Type B pancreatic cell (in vitro differentiated cells): ENCODE measurements at places on chromosomes 13 and 19. TPM values are rescaled to one million over a fixed set of nuclear protein-coding genes. Genes with fewer than 3 reads are reported as not detected.

The KRTDAP gene
- total RNA-seq = 0.80 and 2.0 TPM in 2 replicates

The SHFL gene
- total RNA-seq = 16.8 and 18.9 TPM in 2 replicates

The PCDH9 gene
- total RNA-seq = 12.8 and 20.2 TPM in 2 replicates

GRCh38 chr19:33798681-33799111 lies 2.0 kb downstream of the KCTD15 start:
- DNase-seq = no peak

- DNase-seq = no peak
These were observed 130.1 kb downstream of the ZDHHC20 start for GRCh38 chr13:21328836-21329477.

GRCh38 chr13:106521095-106521799 lies 14.2 kb downstream of the EFNB2 start:
- DNase-seq = no peak

GRCh38 chr19:47241919-47242577 lies 11.0 kb upstream of the BBC3 start:
- no peak for DNase-seq

DNA sequence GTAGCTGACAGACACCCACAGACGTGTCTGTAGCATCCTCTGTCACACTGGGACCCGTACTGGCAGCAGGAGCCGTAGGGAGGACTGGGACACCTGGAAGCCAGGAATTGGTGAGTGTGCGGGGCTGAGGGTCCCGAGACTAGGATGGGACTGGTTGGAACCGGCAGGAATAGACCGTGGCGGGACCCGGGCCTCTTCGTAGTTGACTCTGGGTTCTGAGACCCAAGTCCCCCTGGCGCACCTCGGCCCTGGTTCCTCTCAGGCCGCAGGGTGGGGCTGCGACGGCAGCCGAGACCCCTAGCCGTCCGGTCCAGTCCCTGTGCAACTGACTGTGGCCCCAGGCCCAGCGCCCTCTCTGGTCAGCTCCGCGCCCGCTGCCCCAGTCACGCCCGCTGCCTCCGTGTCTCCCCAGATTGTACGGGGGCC lies 64.7 kb downstream of the ZNF823 start:
- DNase-seq = no peak

- no peak for DNase-seq
These were observed 62.9 kb upstream of the KLF2 start for GRCh38 chr19:16261584-16262368.
